Kidney epithelial cell (primary cell): ENCODE measurements at places on chromosomes 4 and X. TPM values are rescaled to one million over a fixed set of nuclear protein-coding genes. Genes with fewer than 3 reads are reported as not detected.

Gene MID2
- total RNA-seq, result 14.2 and 18.6 TPM in 2 replicates

Gene ABLIM2
- total RNA-seq, result 1.3 and 7.2 TPM in 2 replicates

DNA sequence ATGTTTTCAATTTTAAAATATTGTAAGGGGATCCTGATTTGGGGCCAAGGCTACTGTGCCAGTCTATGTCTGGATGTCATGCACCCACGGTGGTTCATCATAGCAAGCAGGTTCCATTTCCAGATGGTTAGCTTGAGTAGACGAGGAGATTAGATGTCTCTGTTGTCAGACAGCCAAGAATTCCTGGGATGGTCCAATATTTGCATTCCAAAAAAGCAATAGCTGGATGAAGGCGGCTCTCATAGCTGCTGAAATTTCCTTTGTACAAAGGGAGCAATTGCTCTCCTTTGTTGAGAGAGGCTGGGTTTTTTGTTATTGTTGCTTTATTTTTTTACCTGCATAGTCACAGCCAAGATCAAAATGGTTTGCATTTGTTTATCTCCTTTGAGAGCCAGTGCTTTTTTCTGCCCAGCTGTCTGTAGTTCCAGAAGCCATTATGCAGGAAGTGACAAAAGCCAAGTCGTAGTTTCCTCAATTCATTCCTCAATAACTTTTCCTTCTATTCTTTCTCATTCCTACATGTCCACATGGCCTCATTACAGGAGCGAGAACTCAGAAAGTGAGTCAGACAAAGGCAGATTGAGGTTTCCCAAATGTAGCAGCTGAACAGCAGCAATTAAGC is 107.9 kb downstream of the MMRN1 start:
- no peak for DNase-seq

- DNase-seq, result no peak
Observed at GRCh38 chrX:153704021-153704526, 16.3 kb downstream of the SLC6A8 start.
